Stimulated activated CD4-positive, alpha-beta T cell treated with anti-CD3 and anti-CD28 coated beads, Interleukin-2, amount 100 ng/mL, for 24 hours (primary cell): ENCODE measurements at places on chromosomes 16 and 17.

GRCh38 chr17:17395246-17395802, 81.5 kb upstream of the MED9 start:
- no peak for DNase-seq

DNA sequence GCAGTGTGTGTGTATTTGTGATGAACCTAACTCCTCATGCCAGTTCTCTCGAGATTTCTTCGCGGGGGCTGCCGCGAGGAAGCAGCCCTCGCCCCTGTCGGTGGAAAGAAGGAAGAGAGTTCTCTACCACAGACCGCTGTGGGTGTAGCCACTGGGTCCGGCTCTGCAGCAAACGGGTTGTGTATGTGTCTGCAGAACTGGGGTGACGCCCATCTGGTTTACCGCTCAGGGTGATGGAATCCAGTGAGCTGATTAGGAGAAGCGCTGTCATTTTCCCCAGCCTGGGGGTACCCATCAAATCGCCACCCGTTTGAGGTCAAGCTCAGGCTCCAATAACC, 7.7 kb downstream of the CORO6 start:
- DNase-seq = peak; percentile 60

GRCh38 chr16:4686497-4687210, 6.7 kb upstream of the NUDT16L1 start:
- no peak for DNase-seq

- no peak for DNase-seq
Measured at GRCh38 chr16:66886321-66886720, 6.0 kb downstream of the PDP2 start.

DNA sequence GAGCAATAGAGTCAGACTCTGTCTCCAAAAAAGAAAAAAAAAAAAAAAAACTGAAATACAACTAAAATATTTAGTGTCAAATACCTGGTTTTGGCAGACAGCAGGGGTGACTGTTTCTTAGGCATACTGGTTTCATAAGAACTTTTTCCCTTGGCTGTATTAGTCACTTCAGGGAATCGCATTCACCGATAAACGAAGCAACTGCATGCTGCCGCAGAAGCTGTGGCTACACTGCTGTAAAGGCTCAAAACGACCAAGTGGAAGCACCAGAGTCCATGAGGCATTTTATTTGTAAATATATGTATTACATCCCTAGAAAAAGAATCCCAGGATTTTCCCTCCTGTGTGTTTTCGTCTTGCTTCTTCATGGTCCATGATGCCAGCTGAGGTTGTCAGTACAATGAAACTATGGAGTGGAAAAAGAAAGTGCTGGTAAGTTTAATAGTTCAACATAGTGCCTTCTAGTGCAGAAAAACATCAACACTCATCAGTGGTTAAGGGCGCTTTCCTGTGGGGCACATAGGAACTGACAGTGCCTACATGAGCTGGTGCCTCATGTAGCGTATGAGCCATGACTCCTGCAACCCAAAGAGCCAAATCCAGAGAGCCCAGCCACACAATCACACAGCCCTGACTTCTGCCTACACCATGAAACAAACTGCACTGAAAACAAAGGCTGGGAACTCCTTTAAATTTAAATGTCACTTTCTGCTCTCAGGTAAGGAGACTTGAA, 7.3 kb downstream of the RPS15A start:
- DNase-seq = no peak

DNA sequence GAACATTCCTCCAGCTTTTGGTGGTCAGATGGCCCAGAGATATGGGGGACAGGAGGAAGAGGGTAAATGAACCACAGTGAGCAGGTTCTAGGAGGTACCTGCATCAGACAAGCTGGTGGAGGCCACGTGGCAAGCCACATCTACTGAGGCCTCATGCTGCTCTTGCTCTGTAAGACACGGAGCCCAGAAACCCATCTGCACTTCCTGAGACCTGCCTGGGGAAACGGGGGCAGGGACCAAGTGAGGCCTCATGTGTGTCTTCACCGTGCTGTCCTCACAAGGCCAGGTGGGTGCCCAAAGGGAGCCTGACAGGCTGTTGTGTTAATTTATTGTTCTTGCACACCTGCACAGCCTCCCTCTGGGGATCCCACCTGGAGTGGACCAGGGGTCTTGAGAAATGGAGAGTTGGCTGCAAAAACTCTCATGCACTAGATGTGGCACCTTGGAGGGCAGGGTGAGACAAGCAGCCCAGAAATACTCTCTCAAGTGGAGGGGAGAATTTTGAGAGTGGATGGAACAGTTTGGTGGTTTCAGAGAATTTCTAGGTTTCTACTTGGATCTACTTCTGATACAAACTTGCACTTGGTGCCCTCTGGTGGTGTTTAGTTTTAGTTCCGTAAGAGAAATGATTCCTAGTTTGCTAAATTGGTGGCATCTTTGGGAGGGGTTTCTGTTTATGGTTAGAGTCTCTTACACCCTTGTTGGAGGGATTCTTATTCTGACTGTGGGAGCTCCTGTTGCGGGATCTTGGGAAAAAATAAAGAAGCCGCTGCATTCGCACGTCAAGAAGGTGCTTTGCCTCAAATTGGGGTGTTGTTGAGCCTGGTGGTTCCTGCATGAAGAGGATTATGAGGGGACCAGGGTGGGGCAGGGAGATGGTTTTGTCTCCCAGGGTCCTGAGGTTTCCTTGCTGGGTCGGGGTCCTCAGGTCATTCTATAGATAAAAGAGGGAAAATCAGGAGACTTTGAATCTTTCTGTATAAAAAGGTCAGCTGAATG, 47.5 kb downstream of the SLC6A2 start:
- no peak for DNase-seq

DNA sequence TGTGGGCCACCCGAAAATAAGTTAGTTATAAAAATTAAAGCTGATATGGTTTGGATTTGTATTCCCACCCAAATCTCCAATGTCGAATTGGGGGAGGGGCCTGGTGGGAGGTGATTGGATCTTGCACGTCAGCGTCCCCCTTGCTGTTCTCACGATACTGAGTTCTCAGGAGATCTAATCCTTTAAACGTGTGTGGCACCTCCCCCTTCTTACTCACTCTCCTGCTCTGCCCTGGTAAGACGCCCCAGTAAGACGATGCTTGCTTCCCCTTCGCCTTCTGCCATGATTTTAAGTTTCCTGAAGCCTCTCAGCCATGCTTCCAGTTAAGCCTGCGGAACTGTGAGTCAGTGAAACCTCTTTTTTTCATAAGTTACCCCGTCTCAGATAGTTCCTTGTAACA, 35.4 kb downstream of the SYCE1L start:
- DNase-seq = no peak

DNA sequence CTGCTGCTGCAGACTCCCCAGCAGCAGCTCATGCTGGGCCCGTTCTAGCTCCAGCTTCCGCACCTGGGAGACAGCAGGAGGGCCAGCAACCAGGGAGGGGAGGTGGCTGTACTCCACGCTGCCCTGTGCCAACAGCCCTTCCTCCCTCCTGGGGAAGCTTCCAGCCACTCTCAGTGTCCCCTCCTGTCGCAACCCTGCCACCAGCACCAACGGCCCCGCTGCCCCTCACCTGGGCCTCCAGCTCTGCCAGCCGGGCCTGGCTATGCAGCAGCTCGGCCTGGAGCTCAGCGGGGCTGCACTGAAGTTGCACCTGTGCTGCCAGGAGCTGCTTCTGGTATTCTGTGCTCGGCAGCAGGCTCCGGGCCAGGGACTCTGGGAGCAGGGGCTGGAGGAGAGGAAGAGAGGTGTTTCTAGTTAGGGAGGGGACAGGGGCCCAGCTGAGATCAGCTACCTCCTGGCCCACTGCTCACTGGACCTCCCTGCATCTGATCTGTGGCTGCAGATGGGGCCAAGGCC, 15.4 kb upstream of the MRPL38 start:
- DNase-seq = no peak

GRCh38 chr17:6160911-6161855, 91.0 kb downstream of the WSCD1 start:
- DNase-seq = no peak

GRCh38 chr16:24087891-24088410, 168.2 kb upstream of the CACNG3 start:
- DNase-seq = no peak

DNA sequence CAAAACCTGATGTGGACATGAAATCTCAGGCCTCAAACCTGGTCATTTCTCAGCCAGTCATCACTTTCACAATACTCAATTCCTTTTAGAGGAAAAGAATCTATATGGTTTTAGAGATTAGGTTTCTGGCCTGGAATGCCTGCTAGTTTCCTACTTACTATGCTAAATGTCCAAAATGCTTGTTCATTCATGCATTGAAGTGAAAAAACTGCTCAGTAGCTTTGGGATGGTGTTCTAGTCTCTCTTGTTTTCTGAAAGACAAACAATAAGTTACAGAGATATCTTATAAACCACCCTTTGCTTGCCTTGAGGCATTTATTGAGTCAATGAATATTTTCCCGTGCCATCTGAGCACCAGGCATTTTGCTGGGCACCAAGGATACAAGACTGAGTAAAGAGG, 1146.5 kb upstream of the GOT2 start:
- DNase-seq = no peak

GRCh38 chr16:17364319-17365210, 106.2 kb downstream of the XYLT1 start:
- DNase-seq = peak; percentile 26

DNA sequence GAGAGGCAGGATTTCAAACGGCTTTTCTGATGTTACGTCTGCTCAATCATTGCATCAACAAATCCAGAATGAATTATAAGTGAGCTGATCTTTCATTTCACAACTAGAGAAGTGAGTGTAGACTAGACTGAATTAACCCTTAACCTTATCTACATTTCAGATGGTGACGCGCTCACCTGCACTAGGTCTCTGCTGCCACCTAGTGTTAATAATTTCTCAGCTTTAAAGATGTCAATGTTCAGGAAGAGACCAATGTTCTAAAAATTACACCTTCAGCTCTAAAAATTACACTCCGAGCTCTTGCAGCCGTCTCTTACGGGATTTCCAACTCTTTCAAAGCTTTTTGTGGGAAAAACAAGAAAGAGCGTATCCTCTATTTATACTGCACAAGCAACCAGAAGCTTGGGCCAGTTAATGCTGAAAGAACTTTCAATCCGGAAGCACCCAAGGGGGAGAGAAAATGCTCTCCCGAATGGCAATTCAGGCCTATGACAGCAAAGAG, 88.2 kb upstream of the FA2H start:
- no peak for DNase-seq

GRCh38 chr16:68490829-68491575, 42.7 kb upstream of the SMPD3 start:
- DNase-seq = no peak

DNA sequence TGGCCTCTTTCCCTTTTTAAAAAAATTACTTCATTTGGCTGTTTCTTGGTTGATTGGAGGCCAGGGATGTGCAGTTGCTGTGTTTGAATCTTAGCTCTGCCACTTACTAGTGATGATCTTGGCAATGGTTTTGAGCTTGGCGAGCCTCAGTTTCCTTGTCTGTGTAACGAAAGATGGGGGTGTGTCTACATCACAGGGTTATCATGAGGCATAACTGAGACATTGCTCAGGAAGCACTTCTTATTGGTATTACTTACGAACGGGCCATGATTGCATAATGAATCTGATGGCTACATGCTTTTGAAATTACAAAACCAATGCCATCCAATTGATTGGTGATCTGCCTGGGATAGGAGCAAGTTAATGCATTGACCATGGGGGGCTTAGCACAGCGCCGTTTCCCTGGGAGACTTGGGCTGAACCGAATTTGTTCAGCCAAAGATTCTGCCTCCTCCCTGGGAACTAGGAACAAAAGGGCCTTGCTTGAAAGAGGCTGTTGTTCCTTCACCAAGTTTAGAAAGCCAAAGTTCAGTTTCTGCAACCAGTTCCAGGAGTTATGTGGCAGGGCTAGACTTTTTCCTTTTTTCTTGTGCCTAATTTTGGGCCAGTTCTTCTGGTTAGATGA, 21.9 kb downstream of the CMIP start:
- no peak for DNase-seq

DNA sequence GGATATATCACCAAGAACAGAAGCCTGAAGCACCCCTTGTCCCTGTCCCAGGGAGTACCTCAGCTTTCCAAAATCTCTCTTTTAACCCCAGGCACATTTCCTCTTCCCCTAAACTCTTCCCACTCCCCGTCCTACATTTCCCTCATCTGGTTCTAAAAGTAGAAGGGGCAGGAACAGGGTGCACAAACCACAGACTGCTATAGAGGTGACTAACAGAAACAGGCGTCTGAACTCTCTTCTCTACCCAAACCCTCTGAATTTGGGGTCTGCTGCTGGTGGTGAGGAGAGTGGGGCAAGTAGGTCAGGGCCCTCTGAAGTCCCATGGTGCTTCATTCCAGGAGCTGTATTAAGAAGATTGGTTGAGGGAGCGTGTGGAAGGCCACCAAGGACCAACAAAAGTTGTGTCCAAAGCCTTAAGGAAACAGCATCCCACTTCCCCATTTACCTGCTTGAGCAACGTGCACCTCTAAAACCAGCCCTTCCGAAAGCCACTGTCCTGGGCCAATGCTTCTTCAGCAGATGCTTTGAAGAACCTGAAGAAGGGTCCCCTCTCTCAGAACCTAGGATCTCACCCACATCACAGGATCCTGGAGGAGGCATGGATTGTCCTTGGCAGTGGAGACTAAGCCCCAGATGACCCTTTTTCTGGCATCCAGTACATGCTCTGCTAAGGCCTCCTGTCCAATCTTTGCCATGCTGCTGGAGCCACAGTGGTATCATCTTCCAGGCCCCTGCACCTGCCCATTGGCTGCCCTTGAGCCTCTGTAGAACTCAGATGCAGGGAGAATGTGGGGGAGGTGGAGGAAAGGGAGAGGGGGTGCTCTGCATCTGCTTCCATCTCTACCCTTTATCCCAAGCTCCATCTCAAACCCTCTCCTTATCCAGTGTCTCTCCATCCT, 5.7 kb upstream of the NR1D1 start:
- no peak for DNase-seq

GRCh38 chr16:89343501-89344457, 126.3 kb downstream of the ZNF778 start:
- DNase-seq = no peak

- no peak for DNase-seq
Measured at GRCh38 chr17:46057366-46057765, 58.3 kb downstream of the STH start.

GRCh38 chr17:3656755-3657587, 11.4 kb downstream of the TAX1BP3 start:
- DNase-seq = no peak

- DNase-seq = no peak
Measured at GRCh38 chr17:795276-795675, 13.1 kb downstream of the MRM3 start.

- DNase-seq = no peak
Measured at GRCh38 chr17:1762233-1762900, 507 bp downstream of the SERPINF1 start.

DNA sequence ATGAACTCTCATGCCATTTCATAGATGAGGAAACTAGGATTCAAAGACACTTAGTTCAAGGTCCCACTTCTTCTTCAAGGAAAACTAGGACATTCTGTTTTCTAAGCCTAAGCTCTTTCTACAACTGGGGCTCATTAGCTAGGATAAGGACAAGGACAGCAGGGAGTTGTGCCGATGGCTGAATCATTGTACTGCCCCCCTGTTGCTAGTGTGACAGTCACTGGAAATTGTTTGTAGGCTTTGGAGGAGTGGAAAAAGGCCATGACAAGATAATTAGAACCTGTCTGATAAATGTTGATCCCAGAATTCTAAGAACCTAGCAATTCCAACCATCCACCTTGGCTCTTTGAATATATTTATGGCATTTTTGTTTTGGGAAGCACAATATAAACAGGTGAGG, 445.7 kb downstream of the CDH8 start:
- DNase-seq = no peak
